ENCODE measurements at places on chromosomes 5 and 9. TPM values are rescaled to one million over a fixed set of nuclear protein-coding genes. Genes with fewer than 3 reads are reported as not detected.
A peak's percentile ranks its signal among the peaks of the same experiment; 100 is the strongest.

ACOT12 gene
- total RNA-seq, result not detected

LVRN gene
- total RNA-seq, result 0.25 TPM

CNTNAP3B gene
- 34.4 TPM for total RNA-seq

OTULIN gene
- total RNA-seq, result 13.3 TPM

SLC34A3 gene
- total RNA-seq, result not detected

MZB1 gene
- total RNA-seq, result not detected

TMOD1 gene
- 1.7 TPM for total RNA-seq

TRMT10B gene
- total RNA-seq, result 1.0 TPM

SMIM33 gene
- under 0.01 TPM for total RNA-seq

CPEB4 gene
- total RNA-seq, result 9.5 TPM

DNA sequence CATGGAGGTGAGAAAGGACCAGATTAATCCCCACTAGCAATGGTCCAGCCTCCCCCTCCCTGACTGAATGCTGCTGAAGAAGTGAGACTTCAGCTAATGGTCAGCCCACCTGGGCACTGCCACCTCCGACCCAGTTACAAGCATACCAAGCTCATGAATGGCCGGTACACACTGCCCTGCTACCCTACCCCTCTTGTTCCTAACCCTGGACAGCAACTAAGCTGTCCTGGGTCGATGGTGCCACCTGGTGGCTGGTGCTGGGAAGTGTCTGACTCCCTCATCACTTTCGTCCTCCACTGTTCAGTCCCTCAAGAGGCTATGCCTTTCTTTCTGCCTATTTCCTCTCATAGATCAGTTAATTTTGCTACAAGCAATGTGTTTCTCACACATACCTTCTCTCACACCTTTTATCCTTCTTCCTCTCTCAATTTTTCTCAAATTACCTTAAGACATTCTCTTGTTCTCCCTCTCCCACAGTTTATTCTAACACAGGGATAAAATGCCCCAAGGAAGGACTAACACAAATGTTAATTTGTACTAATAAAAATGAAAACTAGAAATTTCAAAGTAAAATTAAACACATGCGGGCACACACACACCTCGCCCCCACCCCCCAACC lies 42.4 kb downstream of the PAX5 start:
- peak; percentile 21 for DNase-seq

- DNase-seq, result no peak
Observed at GRCh38 chr9:122780026-122780425, 8.7 kb upstream of the OR5C1 start.

GRCh38 chr9:127589955-127590370 lies 22.1 kb upstream of the STXBP1 start:
- peak; percentile 70 for DNase-seq

- no peak for DNase-seq
Observed at GRCh38 chr9:133305731-133306130, 30.3 kb downstream of the SURF6 start.

DNA sequence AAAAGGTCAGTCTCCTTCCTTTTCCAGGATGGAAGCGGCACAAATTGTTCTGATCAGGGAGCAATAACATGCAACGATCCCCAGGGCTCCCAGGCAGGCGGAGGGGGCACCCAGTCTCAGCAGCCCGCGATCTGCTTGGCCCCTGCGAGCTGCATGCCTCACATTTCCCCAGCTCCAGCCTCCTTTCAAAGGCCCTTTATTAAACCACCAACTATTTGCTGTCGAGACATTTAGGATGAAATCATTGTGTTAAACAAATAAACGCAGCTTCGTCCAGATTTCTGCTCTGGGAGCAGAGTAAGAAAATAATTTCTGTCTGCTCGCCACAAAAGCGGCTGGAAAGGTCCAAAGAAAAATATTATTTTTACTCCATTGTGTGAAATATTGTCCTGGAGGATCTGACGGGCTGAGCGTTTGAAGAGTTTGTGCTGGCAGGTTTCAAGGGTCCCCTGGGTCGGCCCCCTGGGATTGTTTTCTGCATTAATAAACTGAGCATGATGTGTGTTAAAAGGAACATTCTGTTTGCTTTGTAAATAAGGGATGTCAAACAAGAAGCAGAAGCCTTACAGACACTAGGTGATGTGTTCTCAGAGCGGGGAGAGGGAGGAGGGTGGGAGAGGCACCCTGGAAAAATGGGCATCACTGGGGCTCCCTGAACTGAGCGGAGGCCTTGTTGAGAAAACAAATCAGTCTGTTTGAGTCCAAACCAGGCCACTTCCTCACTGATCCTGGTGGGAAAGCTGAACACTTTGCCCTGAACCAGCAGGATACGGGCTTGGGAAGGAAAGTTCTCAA lies 110.1 kb downstream of the FOXD1 start:
- DNase-seq, result no peak

- DNase-seq, result no peak
Observed at GRCh38 chr5:136682986-136683385, 317.6 kb upstream of the TRPC7 start.

DNA sequence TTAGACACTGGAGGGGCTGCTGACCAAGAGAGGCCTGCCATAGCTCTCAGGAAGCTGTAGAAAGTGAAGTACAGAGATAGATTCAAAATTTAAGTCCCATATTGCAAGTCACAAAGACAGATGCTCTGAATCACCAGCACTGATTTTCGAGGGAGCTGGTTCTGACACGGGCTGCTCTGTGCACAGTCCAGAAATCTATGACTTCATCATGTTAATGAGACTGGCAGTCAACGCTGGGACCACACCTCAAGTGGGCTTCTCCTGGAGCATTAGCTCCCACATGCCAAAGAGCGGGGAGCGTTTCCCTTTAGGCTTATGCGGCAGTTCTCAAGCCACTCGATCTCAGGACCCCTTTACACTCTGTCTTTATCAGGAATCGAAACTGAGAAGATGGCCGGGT lies 34.2 kb upstream of the FAT2 start:
- no peak for DNase-seq

GRCh38 chr9:33146298-33146697 lies 20.8 kb downstream of the B4GALT1 start:
- no peak for DNase-seq

DNA sequence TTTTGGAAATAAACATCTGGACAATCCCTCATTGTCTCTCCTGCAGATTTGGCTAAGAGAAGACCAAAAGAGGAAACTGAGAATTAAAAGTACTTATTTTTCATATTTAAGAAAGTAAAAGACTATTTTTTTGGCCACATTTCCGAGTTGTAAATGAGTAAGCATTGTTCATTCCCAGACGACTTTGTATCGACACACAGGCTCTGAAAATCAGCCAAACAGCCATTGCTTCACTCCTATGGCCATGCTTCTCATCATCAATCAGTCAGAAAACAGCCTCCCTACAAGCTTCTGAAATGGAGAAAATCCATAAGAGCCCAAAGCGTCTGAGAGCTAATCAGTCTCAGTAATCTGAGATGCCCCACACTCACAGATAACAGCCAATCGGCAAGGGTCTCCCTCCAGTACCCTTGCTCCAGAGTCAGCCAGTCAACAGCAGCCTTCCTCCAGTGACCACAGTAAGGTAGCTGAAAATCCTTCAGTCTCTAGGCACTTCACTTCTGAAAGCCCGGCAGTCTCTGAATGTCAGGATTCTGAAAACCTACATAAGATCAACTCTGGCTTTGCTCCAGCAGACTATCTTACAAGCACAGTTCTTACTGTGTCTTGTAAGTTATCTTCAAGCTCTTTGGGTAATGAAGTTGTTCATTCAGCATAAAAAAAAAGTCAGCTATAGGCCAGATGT lies 30.9 kb downstream of the CDO1 start:
- no peak for DNase-seq

DNA sequence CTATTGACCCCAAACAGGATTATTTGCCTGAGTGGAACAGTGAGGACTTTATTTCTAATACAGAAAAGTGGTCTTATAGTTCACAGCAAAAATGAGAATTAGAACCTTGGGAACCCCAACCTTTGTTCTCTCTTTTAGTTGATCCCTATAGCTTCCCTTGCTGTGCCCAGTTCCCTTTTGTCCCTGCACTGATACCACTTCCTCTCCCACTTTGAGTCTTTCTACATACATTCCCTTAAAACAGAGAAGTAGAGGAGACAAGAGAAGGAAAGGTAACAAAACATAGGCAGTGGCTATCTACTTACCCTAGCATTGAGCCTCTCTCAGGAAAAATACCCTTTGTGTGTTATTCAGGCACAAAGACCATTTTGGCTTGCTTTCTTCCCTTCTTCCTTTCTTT lies 246.4 kb downstream of the FAM114A2 start:
- DNase-seq, result no peak

GRCh38 chr9:136623016-136623841 lies 39.5 kb upstream of the EGFL7 start:
- no peak for DNase-seq

- DNase-seq, result no peak
Observed at GRCh38 chr9:19512103-19512832, 103.5 kb downstream of the ACER2 start.

DNA sequence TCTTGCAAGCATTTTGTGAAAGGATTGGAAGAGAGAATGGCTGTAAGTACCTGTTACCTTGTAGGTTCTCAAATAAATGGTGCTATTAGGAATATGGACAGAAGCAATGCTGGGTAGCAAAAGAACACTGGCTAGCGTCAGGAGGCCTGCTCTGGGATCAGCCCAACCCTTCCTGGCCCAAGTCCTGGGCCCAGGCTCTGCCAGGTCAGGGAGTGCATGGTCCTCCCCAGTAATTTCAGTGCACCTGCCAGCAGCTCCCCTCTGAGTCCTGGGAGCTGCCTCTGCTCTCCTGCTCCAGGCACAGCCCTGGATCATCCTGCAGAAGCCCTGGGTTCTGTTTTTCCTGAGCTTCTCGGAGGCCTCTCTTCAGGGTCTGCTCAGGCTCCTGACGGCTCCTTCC lies 89.5 kb upstream of the ARAP3 start:
- no peak for DNase-seq

GRCh38 chr9:122218071-122218934 lies 10.5 kb downstream of the LHX6 start:
- DNase-seq, result peak; percentile 39

DNA sequence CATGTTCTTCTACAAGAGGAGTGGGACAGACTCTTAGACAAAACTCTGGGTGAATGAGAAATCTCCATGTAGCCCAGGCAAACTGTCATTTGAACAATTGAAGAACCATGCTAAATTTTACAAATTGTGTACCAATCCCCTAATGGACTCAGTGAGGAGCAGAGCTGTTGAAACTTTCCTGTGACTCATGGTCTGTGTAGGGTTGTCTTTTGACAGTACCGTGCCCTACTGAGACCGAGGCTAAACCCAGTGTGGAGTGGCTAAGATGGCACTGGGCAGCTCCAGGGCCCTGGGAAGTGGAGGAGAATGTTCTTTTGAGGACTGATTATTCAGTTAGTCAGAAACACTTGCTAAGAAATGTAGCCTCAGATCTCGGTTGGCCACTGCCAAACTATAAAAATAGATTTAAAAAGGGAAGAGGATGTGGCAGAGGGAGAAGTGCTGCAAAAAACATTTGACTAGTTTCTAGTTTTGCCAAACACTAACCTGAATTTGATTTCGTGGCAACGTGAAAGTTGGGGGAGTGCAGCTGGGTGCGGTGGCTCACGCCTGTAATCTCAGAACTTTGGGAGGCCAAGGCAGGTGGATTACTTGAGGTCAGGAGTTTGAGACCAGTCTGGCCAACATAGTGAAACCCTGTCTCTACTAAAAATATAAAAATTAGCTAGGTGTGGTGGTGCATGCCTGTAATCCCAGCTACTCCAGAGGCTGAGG lies 24.7 kb downstream of the POU4F3 start:
- DNase-seq, result no peak

- no peak for DNase-seq
Observed at GRCh38 chr5:16869821-16870796, 66.0 kb downstream of the MYO10 start.

DNA sequence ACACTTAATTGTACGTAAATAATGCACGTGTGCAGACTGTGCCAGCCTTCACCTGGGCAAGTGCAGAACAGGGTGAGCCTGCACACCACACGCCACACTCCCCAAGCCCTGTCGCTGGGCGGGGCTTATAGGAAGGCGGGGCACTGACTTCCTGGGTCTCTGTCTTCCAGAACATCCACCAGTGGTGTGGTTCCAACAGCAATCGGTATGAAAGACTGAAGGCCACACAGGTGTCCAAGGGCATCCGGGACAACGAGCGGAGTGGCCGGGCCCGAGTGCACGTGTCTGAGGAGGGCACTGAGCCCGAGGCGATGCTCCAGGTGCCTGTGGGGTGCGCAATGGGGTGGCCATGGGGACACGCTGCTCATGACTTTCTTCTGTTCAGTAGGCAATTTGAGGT lies 44.2 kb downstream of the GSN start:
- DNase-seq, result no peak

DNA sequence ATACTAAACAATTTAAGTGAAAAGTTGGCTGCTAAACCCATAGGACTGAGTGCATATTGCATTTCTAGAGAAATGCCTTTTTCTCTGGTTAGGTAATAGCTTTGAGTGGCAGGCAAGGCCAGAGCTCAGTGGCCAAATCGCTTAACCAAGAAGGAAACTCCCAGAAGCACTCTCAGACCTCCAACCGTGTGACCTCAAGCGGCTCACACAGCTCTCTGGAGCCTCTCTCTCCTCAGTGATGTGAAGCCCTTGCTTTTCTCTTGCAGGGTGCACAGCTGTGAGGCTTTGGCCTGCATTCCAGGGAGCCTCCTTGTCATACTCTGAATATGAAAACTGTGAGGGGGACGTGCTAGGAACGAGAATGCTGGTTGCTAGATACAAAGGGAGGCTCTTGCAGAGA lies 106.7 kb downstream of the INSYN2B start:
- no peak for DNase-seq

DNA sequence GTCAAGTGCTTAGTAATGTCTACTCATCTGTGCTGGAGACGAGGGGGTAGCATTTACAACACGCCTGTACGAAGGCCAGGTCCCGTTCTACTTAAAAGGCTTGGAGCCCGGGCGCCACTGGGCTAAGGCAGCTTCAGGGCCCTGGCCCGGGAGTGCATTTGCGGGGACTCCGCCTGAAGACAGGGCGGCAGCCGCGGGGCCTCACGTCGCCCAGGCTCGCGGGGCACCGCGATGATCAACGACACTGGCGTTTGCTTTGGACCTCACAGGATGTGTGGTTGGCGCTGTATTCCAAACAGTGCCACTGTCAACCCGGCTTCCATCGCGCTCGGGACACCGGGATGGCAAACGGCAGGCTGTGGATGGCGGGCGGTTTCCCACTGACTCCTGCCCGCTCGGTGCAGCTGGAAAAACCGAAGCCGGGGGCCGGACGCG lies 1.1 kb upstream of the TENT4A start:
- no peak for DNase-seq

GRCh38 chr5:21817668-21818369 lies 1035.3 kb downstream of the CDH12 start:
- no peak for DNase-seq

- DNase-seq, result peak; percentile 82
Observed at GRCh38 chr5:125262782-125263181, 516.3 kb upstream of the ZNF608 start.

Data from dermis microvascular lymphatic vessel endothelial cell (primary cell).